ENCODE measurements at places on chromosomes 5 and 9. TPM values are rescaled to one million over a fixed set of nuclear protein-coding genes. Genes with fewer than 3 reads are reported as not detected.
A peak's percentile ranks its signal among the peaks of the same experiment; 100 is the strongest.

The MTREX gene
- 68.0 TPM for total RNA-seq

The FAM81B gene
- total RNA-seq = not detected

DNA sequence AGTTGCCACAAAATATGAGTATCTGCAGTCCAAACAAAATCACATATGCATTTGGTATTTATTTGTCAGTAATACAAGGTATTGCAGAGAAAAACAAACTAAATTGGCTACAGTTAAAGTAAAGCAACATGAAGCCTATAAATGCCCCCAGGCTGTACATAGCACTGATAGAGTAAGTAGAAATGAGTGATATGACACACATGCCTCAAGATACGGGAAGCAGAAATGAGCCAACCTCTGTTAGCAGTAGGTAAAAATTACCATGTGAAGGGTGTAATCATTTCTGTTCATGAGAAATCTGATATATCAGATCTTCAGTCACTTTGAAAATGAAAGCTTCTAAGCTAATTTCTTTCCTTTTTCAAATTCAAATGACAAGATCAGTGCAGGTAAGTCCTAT lies 131.1 kb downstream of the CHSY3 start:
- H3K4me1 ChIP-seq = no peaks in the 10 kb centered on the region
- H3K27me3 ChIP-seq = no peaks in the 10 kb centered on the region
- no peak for DNase-seq
- no peak overlapping the region for H3K4me3 ChIP-seq
- no peak overlapping the region for H3K27ac ChIP-seq

DNA sequence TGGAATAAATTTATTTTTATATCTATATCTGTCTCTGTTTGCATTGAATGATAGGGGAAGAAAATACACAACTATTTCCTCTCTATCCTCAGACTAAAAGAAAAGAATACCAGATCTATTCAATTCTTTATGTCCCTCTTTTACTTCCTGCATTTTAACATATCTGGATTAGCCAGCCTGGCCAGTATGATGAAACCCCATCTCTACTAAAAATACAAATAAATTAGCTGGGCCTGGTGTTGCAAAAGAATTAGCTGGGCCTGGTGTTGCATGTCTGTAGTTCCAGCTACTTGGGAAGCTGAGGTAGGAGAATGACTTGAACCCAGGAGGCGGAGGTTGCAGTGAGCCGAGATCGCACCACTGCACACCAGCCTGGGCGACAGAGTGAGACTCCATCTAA lies 182.0 kb downstream of the LURAP1L start:
- H3K27me3 ChIP-seq = no peaks in the 10 kb centered on the region
- no peak for DNase-seq
- no peaks in the 10 kb centered on the region for H3K4me1 ChIP-seq
- H3K36me3 ChIP-seq = no peaks in the 10 kb centered on the region
- H3K27ac ChIP-seq = peak overlapping the region; percentile 72

- no peaks in the 10 kb centered on the region for H3K27me3 ChIP-seq
- peak; percentile 94 for DNase-seq
- peaks cover 63% of the 10 kb centered on the region for H3K4me1 ChIP-seq
- no peak overlapping the region for H3K4me3 ChIP-seq
- peak overlapping the region; percentile 63 for H3K27ac ChIP-seq
Measured at GRCh38 chr9:134055981-134056461, 11.8 kb downstream of the BRD3 start.

DNA sequence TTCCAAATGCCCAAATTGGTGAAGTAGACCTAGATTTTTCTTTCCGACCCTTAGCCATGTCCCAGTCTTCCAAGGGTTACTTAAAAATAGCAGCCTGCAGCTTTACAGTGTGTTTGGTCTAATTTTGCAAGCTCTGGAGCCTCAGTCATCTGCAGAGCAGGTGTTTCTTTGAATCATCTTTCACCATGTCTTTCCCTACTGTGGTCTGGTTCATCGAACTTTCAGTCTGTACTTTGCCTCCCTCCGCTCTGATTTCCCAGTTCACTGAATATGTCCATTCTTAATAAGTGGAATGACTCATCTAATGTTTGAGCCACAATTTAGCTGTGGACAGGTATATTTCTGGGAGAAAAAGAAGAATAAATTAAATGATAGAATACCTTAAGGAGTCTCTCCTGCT lies 1060.7 kb downstream of the EFNA5 start:
- DNase-seq = no peak
- H3K36me3 ChIP-seq = no peaks in the 10 kb centered on the region
- no peaks in the 10 kb centered on the region for H3K4me1 ChIP-seq
- no peak overlapping the region for H3K4me3 ChIP-seq
- H3K27ac ChIP-seq = no peak overlapping the region

GRCh38 chr5:141490771-141491170 lies 1.9 kb downstream of the PCDHGC5 start:
- no peak for DNase-seq
- no peak overlapping the region for H3K4me3 ChIP-seq
- peaks cover 40% of the 10 kb centered on the region for H3K36me3 ChIP-seq
- no peak overlapping the region for H3K27ac ChIP-seq
